Esophagus squamous epithelium (tissue), 5 donors: ENCODE measurements at places on chromosomes 5 and 9.

GRCh38 chr9:109831998-109832658, 52.1 kb downstream of the PALM2AKAP2 start:
- no peaks in the 10 kb centered on the region for H3K36me3 ChIP-seq
- DNase-seq, result no peak
- no peak overlapping the region for H3K27ac ChIP-seq
- no peaks in the 10 kb centered on the region for H3K27me3 ChIP-seq
- no peak overlapping the region for H3K4me3 ChIP-seq

- H3K27me3 ChIP-seq, result no peaks in the 10 kb centered on the region
- H3K27ac ChIP-seq, result peak overlapping the region; percentile 99
- H3K4me3 ChIP-seq, result peak overlapping the region; percentile 98
- H3K4me1 ChIP-seq, result peaks cover 74% of the 10 kb centered on the region
Observed at GRCh38 chr5:10355071-10355889, 1.8 kb downstream of the MARCHF6 start.

GRCh38 chr9:91790917-91791316, 159.1 kb downstream of the ROR2 start:
- no peak overlapping the region for H3K4me3 ChIP-seq
- H3K4me1 ChIP-seq, result no peaks in the 10 kb centered on the region
- H3K36me3 ChIP-seq, result no peaks in the 10 kb centered on the region
- no peak overlapping the region for H3K27ac ChIP-seq
- no peaks in the 10 kb centered on the region for H3K27me3 ChIP-seq

DNA sequence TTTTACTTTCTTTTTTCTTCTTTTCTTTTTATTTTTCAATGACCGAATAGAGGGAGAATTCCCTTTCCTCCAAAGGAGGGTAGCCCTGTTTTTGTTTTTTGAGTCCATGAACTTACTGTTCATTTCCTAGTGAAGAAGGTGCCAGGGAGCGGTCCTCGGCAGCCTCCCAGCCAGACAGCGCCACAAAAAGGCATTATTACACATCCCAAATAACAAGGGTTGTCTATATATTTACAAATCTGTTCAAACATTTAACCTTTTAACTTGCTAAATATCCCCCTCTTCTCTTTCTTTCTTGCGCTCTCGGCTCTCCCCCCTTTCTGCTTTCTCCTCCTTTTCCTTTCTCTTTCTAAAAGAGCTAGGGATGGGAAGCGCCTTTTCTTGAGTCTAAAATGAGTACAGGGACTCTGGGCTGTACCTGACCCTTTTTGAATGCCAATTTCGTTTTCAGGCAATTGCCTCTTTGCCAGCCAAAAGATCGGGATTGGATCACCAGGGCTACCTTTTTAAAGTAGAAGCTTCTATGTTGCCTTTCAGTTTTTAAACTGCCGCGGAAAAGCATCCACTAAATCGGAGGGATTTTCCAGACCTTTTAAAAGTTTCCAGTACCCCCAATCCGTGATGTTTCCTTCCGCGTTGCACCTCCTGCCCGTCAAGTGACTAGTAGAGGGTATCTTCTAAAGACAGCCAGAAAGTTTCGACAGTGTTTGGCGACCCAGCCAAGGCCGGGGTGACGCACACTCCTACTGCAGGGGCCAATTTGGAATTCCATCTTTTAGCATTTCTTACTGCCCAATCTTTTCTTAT, 125.6 kb downstream of the TMEM161B start:
- peaks cover 15% of the 10 kb centered on the region for H3K4me1 ChIP-seq
- peaks cover 10% of the 10 kb centered on the region for H3K27me3 ChIP-seq
- peak overlapping the region; percentile 31 for H3K27ac ChIP-seq
- peak overlapping the region; percentile 52 for H3K4me3 ChIP-seq
- no peak for DNase-seq

- H3K4me1 ChIP-seq, result no peaks in the 10 kb centered on the region
- no peak overlapping the region for H3K27ac ChIP-seq
- no peak overlapping the region for H3K4me3 ChIP-seq
Observed at GRCh38 chr9:117541181-117541580, 126.3 kb upstream of the ASTN2 start.

GRCh38 chr9:2657427-2657826, 35.8 kb downstream of the VLDLR start:
- no peak overlapping the region for H3K4me3 ChIP-seq
- H3K4me1 ChIP-seq, result no peaks in the 10 kb centered on the region
- H3K27ac ChIP-seq, result no peak overlapping the region
- H3K36me3 ChIP-seq, result peaks cover 5% of the 10 kb centered on the region
- no peaks in the 10 kb centered on the region for H3K27me3 ChIP-seq

- no peaks in the 10 kb centered on the region for H3K4me1 ChIP-seq
- no peak overlapping the region for H3K4me3 ChIP-seq
- no peaks in the 10 kb centered on the region for H3K36me3 ChIP-seq
- no peak overlapping the region for H3K27ac ChIP-seq
- no peaks in the 10 kb centered on the region for H3K27me3 ChIP-seq
- no peak for DNase-seq
Observed at GRCh38 chr9:74783408-74783807, 104.3 kb downstream of the TRPM6 start.

DNA sequence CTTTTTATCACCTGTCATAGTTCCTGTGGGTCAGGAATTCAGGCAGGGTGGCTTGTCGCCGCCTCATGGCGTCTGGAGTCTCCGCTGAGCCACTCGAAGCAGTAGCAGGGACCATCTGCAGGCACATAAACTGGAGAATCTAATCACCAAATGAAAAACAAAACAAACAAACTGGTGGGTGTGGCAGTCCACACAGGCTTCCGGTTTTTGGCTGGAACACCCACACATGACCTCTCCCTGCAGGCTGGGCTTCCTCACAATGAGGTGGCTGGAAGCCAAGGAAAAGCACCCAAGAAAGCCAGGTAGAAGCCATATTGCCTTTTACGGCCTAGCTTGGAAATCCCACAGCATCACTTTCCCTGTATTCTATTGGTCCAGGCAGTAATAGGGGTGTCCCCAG, 197.0 kb downstream of the SYK start:
- H3K4me1 ChIP-seq, result peaks cover 17% of the 10 kb centered on the region
- no peak overlapping the region for H3K4me3 ChIP-seq
- H3K27me3 ChIP-seq, result no peaks in the 10 kb centered on the region
- no peak for DNase-seq
- H3K36me3 ChIP-seq, result no peaks in the 10 kb centered on the region
- no peak overlapping the region for H3K27ac ChIP-seq

DNA sequence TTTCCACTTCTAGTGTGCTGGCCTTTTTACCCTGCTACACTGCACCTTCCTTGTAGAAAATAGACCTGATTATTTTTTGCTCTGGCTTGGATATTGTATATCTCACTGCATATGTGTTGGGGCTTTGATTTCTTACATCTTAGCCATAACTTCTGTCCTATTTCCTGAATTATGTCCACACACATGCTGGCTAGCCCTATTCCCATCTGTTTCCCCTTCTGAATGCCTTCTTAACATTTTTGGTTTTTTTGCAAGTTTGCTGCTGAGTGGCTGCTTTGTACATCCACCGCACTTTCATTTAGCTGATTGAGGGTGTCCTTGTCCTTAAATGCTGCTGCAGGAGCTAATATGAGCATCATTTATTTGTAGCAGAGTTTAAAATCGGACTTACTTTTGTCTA, 26.9 kb downstream of the CFAP95 start:
- H3K27ac ChIP-seq, result no peak overlapping the region
- no peaks in the 10 kb centered on the region for H3K36me3 ChIP-seq
- H3K27me3 ChIP-seq, result no peaks in the 10 kb centered on the region
- no peak for DNase-seq
- H3K4me3 ChIP-seq, result no peak overlapping the region
- H3K4me1 ChIP-seq, result no peaks in the 10 kb centered on the region

DNA sequence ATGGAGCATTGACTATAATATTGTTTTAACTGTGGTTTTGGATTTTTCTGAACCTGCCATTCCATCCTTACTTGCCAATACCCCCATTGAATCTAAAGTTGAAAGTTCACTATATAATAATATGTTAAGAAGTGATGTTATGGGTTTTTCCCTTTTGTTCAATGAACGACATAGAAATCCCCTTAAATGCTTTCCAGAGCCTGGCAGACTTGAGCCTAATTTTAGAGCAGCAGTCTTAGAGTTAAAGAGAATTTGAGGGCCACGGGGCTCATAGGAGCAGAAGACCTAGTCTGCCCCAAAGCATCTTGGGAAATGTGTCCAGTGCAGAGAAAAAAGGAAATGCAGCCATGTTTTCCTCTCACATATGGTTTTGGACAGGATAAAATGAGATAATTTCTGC, 146.1 kb upstream of the SLC44A1 start:
- H3K27ac ChIP-seq, result no peak overlapping the region
- H3K36me3 ChIP-seq, result no peaks in the 10 kb centered on the region
- H3K27me3 ChIP-seq, result no peaks in the 10 kb centered on the region
- H3K4me1 ChIP-seq, result peaks cover 3% of the 10 kb centered on the region
- DNase-seq, result no peak

GRCh38 chr9:116005205-116005604, 148.4 kb upstream of the PAPPA start:
- H3K4me1 ChIP-seq, result peaks cover 4% of the 10 kb centered on the region
- H3K4me3 ChIP-seq, result no peak overlapping the region
- no peak overlapping the region for H3K27ac ChIP-seq
